ENCODE measurements at places on chromosomes 13 and 19.
A peak's percentile ranks its signal among the peaks of the same experiment; 100 is the strongest.

DNA sequence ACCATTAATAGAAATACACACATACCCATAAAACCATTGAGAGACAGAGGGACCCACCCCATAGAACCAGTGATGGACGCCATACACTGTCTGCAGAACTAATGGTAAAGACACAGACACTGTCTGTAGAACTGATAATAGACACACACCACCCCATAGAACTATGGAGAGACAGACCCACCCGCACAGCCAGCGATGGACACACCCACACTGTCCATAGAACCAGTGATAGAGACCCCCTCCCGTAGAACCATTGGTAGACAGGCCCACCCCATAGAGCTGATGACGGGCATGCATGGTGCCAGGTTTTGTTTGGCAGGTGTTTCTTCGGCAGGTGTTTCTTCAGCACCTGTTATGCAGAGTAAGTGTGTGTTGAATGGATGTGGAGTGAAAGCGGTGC lies 88.3 kb upstream of the TEX29 start:
- DNase-seq = no peak

DNA sequence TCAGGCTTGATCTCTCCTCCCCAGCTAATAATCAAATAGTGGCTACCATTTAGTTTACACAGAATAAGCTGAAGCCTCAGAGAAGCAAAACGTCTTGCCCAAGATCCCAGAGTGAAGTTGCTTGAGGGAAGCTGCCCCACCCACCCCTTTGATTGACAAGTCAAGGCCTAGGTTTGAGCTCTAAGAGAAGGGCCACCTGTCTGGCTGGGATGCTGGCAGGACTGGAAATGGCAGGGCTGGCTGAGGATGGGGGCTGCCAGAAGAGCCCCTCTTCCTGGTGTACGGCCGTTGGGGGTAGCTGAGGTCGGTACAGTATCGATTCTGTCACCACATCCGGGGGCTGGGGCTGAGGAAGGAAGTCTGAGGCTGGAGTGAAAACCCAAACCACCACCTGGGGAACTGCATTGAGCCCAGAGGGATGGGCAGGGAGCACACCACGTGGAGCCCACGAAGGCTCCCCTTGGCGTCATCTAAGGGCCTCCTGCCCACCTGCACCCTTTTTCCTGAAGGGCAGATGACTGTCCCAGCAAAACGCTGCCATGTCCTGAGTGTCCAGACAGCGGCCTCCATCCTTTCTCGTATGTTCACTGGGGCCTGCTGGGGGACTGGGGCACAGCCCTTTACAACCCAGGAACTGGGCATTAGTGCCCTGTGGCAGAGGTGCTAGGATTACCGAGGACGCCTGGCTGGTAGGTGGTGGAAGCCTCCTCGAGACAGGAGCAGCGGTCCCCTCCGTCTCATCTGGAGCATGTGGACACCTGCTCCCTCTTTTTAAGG lies 1.4 kb upstream of the PRKD2 start:
- DNase-seq = peak; percentile 71

GRCh38 chr13:34926508-34926907 lies 15.6 kb upstream of the NBEA start:
- DNase-seq = no peak

- peak; percentile 75 for DNase-seq
These were observed 687 bp downstream of the ILF3 start for GRCh38 chr19:10654610-10655456.

GRCh38 chr19:12703046-12703445 lies 6.6 kb upstream of the FBXW9 start:
- DNase-seq = no peak

- DNase-seq = no peak
These were observed 50.2 kb upstream of the GTF3A start for GRCh38 chr13:27374126-27374613.

GRCh38 chr13:33611121-33611805 lies 206.7 kb upstream of the RFC3 start:
- DNase-seq = no peak

GRCh38 chr19:57249329-57249728 lies 8.9 kb downstream of the ZNF805 start:
- no peak for DNase-seq

- no peak for DNase-seq
These were observed 188.4 kb upstream of the KLF12 start for GRCh38 chr13:74322562-74322961.

DNA sequence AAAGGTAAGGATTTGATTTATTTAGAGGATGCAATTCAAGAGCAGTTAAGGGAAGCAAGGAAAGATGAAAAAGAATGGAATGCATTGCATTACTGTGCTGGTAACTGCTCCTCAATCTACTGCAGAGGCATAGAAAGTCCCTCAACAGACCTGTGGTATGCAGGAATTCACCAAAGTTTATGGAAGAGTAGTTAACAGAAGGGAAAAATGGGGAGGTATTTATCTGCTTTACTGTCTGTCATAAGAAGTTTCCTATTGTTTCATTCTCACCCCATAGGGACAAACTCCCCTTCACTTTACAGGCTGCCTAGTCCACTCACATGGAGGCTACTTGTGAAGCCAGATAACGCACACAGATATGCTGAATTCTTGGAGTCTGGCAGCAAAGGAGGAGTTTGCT lies 354.9 kb upstream of the SPRY2 start:
- DNase-seq = no peak

DNA sequence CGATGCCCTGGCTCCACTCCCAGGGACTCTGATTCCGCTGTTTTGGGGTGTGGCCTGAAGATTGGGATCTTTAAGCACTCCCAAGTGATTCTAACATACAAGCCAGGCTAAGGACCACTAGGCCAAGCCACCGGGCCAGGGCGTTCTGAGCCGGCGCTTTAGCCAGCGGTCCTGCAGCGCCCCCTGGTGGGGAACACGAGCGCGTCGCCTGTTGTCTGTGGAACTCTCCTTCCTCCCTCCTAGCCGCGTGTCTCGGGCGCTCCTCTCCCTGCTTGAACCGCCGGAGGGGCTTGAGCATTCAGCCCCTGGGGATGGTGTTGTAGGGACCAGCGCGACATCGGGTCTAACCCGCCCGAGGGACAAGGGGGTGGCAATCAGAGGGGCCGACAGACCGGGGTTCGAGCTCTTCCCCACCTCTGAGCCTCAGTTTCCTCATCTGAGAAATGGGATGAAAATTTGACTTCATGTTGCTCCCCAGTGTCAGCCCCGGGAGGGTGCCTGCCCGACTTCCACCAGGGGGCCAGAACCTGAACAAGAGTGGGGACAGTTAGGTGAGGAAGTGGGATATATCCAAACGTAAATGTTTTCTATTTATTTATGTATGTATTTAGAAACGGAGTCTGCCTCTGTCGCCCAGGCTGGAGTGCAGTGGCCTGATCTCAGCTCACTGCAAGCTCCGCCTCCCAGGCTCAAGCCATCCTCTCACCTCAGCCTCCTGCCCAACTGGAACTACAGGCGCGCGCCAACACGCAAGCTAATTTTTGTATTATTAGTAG lies 18.0 kb upstream of the PNMA8B start:
- peak; percentile 76 for DNase-seq

- DNase-seq = no peak
These were observed 106.8 kb upstream of the SPRY2 start for GRCh38 chr13:80447747-80448146.

- no peak for DNase-seq
These were observed 65.7 kb upstream of the ATP12A start for GRCh38 chr13:24614306-24615080.

DNA sequence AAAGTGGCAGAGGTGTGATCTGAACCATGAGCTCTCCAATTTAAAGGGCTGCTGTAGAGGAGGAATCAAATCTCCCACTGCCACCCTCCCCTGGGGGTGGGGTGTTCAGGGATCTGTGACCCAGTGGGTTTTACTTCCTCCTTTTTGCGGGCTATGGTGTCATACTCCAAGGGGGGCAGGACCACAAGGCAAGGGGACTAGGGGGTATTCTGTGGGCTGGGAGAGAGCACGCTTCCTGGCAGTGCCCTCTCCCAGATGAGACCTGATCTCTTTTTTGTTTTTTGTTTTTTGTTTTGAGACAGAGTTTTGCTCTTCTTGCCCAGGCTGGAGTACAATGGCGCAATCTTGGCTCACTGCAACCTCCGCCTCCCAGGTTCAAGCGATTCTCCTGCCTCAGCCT lies 10.3 kb downstream of the PLD3 start:
- DNase-seq = peak; percentile 20

DNA sequence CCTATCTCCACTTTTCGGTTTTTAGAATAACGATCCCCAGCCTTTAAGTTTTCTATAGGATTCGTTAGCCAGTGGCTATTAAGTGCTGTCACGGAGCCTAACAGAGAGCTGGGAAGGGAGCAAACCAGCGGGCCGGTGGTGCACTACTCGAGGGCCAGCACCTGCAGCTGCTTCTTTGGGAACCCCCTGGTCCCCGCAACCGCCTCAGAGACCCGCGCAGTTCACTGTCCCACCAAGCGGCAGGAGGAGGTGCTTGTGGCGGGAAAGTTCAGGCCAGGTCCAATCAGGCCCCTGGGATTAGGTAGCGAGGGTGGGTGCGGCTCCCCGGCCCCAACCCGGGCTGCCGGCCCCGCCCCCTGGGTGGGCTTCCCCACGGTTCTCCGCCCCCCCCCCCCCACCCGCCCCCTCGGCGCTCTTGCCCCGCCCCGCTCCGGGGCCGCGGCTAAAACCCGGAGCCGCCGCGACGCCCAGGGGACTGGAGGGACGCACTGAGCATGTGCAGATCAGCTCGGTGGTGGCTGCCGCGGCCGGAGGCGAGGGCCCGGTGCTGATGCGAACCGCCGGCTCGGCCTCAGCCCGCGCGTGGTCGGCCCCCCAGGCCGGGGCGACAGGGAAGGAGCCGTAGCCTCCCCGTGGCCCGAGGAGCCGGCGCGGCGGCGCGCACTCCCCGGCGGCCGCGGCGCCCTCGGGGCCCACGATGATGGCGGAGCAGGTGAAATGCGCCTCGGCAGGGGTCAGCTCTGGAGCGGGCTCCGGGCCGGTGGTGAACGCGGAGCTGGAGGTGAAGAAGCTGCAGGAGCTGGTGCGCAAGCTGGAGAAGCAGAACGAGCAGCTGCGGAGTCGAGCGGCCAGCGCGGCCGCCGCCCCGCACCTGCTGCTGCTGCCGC lies at the start of gene SLAIN1:
Gene SLAIN1 (plus strand): TSS at position 471 of the 887 bp plus-strand sequence. CDS start 227 bp downstream, at position 698.
- peak; percentile 91 for DNase-seq

DNA sequence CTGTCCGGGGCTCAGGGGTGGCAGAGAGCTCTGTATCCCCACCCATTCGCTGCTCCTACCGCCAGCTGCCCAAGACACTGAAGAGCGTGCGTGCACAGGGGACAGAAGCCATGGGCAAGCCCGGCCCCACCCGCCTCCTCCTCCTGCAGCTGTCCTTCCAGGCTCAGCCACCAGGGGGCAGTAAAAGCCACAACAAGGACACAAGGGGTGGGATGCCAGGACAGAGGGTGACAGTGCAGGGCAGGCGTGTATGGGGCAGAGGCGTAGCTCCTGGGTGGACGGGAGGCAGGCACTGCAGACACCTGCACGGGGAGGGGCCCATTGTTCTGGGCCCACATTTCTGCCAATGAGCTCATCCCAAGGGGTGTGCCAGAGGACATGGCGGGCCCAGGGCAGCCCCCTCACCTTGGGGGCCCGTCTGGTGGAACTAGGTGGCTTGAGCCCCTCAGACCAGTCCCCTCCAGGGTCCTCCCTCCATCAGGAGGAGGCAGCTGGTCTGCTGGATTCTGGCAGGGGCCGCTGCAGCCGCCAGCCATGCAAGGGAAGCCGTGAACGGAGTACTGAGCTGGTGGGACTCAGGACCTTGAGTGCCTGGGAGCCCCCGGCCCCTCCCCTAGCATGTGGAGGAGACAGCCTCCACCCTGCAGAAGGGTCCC lies 61.2 kb downstream of the MLLT1 start:
- DNase-seq = peak; percentile 83

DNA sequence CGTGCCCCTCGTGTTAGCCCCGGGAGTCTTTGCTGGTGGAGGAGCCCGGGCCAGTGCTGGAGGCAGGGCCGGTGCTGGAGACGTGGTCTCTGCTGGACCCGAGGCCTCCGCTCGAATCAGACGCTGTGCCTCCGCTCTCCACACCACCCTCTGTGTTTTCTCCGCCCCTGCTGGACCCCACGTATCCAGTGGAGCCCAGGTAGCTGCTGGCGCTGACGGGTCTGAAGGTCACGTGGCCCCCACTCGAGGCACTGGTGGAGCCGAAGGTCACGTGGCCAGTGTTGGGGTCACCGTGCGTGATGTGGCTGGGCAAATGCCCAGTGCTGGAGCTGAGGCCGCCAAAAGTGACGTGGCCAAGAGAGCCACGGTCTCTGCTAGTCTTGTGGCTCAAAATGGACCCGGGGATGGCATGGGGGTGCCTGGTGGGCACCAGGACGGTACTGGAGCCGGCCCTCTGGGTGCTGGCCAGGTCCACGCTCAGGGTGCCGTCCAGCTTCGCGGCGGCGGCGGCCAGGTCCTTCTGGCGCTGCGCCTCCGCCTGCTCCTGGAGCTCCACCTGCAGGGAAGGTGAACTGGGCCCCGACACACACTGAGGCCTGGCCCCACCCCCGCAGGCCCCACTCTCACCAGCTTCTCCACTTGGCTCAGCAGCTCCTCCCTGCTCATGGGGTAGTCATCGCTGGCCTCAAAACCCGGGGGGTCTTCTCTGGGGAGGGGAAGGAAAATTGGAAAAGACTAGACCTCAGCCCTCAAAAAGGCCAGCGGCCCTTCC lies 27.3 kb downstream of the ZNF114 start:
- no peak for DNase-seq

- DNase-seq = no peak
These were observed 12.7 kb upstream of the LILRA2 start for GRCh38 chr19:54560881-54561385.

GRCh38 chr19:15869873-15870272 lies 28.0 kb downstream of the CYP4F2 start:
- no peak for DNase-seq

GRCh38 chr19:16372065-16372915 lies 47.7 kb downstream of the KLF2 start:
- no peak for DNase-seq

DNA sequence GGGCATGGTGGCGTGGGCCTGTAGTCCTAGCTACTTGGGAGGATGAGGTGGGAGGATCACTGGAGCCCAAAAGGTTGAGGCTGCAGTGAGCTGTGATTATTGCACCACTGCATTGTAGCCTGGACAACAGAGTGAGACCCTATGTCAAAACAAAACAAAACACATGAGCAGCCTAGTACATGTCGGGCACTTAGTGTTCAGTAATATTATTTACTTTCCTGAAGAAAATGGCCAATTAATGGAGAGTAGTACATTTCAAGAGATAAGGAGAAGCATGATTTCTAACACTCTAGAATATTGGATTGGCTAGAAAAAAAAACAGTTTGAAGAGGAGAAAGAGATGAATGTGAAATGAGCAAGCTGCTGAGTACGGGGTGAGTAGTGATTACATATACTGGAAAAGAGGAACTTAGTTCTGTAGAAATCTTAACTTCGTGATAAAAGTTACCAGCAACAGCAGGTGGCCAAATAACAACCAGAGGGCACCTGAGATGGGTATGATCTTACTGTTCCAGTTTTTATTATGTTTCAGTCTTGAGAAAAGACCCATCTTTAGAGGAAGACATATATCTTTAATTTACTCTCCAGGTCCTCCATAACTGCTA lies 36.2 kb downstream of the SPATA13 start:
- DNase-seq = no peak

- no peak for DNase-seq
These were observed 223.5 kb downstream of the KLF12 start for GRCh38 chr13:73910733-73911132.

DNA sequence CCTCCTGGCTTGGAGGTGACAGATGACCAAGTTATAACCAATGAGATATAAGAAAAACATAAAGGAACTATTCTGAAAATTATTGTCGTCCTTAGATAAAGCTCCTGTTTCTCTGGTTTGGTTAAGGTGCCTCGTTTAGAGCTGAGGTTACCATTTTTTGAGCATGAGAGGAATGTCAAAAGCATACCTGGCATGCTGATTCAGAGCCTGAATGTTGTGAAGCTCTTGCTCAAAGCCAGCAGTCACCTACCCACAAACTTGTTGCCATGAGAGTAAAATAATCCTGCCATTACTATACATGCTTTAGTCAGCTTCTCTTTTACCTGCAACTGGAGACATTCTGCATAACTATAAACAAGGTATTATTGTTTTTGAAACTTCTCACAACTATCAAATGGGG lies 1116.2 kb downstream of the DIAPH3 start:
- no peak for DNase-seq
